ENCODE measurements at places on chromosomes 4 and X.

GRCh38 chrX:154890990-154891639, 5.0 kb downstream of the F8A1 start:
- no peak for DNase-seq

DNA sequence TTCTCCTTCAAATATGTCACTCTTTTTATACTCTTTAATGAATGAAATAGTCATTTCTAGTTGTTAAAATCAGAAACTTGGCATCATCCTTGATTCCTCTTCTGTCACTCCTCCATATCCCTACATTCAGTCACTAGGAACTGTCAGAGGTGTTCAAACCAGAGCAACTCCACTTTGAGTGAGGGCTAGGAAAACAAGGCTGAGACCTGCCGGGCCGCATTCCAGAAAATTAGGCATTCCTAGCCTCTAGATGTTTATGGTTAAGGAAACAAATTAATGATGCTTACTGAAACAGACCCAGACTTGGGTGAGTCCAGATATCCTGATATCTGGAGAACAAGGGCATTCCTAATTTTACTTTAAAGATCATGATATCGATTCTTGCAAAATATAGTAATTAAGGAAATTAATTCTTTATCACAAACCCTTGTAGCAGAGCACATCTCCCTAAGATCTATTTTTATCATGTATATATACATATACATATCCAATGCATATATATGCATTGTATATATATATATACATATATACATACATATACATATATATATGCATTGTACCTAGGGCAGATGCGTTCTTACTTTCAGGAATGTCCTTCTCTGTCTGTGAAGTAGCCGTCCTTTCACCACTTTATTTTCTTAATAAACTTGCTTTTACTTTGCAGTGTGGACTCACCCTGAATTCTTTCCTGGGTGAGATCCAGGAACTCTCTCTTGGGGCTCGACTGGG, 98.4 kb upstream of the GC start:
- no peak for DNase-seq

DNA sequence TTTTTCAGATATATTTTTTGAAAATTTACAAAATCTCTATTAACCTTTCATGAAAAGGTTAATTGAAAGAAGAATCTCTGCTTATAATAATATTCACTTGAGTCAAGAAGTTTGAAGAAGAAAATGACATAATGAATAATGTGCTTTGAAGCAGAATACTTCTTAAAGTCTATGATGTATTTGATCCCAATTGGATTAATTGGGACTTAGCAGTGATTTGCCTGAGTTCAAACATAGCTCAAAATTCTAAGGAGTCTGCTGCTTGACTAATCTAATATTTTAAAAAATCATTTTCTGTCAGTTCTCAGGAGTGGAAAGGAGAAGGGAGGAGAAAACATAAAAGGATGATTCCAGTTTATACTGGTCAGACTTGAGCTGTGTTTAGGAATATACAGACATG, 1150.4 kb upstream of the INTU start:
- no peak for DNase-seq

DNA sequence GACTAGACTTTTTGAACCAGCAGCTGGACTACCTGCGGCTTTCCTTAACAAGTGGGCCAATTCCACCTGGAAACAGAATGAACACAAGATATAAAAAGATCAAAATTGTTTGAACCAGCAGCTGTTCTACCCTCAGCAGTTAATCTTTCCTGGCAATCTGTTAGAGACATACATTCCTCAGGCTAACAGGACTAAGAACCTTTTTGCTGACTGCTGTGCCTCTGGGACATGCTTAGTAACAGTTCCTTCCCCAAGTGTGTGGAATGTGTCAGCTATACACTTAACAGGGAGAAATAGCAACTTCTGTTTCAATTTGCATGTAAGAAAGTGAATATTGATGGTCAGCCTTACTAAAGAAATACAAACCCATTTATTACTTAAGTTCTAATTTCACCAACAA, 554.4 kb downstream of the ARAP2 start:
- DNase-seq = no peak

- DNase-seq = peak; percentile 13
These were observed 6.0 kb downstream of the GAGE10 start for GRCh38 chrX:49309401-49309981.

GRCh38 chr4:95108883-95109421, 351.2 kb downstream of the BMPR1B start:
- DNase-seq = no peak

GRCh38 chr4:1491328-1492141, 85.3 kb upstream of the NKX1-1 start:
- no peak for DNase-seq

DNA sequence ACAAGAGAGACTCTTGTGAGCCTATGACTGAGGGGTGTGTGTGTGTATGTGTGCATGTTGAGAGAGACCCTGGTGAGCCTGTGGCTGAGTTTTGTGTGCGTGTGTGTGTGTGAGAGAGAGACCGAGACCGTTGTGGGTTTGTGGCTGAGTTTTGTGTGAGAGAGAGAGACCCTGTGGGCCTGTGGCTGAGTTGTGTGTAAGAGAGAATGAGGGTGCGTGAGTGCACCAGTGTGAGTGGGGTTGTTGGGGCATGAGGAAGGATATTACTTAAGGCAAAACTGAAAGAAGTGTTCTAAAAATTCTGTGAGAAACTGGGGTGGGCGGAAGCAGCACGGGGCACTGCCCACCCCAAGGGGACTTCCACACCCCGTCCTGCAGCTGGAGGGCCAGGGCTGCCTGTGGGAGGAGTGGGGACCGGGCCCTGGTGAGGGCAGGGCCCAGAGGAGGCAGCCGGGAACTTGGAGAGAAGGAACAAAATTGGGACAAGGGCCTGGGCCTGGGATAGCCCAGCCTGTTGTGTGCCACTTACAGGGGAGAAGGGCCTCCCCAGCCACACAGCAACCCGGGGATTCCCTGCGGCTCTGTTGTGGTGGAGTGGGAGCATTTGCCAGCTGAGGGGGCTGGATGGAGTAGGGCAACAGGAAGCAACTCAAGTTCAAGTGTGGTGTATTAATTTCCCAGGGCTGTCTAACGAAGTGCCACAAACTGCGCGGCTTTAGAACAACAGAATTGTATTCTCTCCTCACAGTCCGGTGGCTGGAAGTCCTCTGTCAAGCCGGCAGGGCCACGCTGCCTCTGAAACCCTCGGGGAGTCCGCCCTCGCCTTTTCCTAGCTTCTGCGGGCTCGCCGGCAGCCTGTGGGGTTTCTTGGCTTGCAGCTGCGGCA, 22.1 kb downstream of the TMEM131L start:
- DNase-seq = peak; percentile 88

GRCh38 chr4:94690851-94691254, 66.9 kb upstream of the BMPR1B start:
- no peak for DNase-seq

GRCh38 chr4:169307576-169307975, 36.8 kb upstream of the SH3RF1 start:
- DNase-seq = no peak
